T-helper 9 cell (primary cell): ENCODE measurements at places on chromosomes 11 and 22.

DNA sequence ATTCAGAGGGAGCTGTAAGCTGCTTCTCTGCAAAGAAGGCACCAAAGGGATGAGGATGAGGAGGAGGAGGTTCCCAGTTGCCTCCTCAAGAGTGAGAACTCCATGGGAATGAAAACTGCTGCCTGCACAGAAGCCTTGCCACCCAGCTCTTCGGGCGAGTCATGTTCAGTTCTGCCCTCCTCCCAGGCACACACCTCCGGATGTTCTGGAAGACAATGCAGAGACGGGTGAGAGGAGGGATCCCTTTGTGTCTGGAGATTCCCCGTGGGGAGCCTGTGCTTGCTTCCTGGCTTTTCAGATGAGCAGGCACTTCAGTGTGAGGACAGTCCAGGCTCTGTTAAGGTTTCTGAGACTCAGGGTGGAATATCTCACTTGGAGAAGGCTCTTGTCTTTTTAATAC, 295.6 kb downstream of the DDX10 start:
- no peak for DNase-seq

DNA sequence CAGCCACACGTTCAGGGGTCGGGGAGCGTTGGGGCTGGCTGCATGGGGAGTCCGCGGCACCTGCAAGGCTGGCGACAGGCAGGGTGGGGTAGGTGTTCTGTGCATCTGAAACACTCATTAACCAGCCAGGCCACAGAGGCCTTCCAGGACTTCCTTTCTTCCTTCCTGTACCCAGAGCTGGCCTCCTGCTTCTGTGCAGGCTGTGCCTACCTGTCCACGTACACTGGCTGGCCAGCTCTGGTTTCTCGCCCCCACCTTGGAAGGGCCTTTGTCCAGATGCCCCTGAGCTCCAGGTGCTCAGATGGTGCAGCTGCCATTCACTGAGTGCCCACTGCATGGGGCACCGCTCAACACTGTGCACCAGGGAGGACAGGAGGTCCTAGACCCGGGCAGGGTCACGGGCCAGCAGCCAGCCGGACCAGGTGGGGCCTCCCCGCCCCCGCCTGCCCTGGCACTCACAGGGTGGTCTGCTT, 15.9 kb downstream of the TTLL12 start:
- DNase-seq = no peak

- no peak for DNase-seq
Observed at GRCh38 chr11:67174311-67174710, 55.2 kb downstream of the KDM2A start.

- DNase-seq = no peak
Observed at GRCh38 chr11:73413256-73413655, 37.1 kb downstream of the RELT start.

- no peak for DNase-seq
Observed at GRCh38 chr11:44684859-44685281, 41.9 kb upstream of the TSPAN18 start.

- DNase-seq = no peak
Observed at GRCh38 chr11:7793233-7793632, 3.5 kb downstream of the OR5P2 start.
